Transverse colon (tissue), 4 donors: ENCODE measurements at places on chromosomes 7 and 10. TPM values are rescaled to one million over a fixed set of nuclear protein-coding genes. Genes with fewer than 3 reads are reported as not detected.

DNA sequence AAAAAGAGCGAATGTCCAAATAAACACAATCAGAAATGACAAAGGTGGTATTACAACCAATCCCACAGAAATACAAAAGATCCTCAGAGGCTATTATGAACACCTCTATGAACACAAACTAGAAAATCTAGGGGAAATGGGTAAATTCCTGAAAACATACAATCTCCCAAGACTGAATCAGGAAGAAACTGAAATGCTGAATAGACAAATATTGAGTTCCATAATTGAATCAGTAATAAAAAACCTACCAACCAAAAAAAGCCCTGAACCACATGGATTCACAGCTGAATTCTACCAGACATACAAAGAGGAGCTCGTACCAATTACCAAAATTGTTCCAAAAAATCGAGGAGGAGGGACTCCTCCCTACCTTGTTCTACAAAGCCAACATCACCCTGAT is 56.1 kb upstream of the ZNF800 start:
- H3K27ac ChIP-seq: no peak overlapping the region
- H3K27me3 ChIP-seq: peaks cover 12% of the 10 kb centered on the region
- no peak for DNase-seq
- no peaks in the 10 kb centered on the region for H3K36me3 ChIP-seq
- no peaks in the 10 kb centered on the region for H3K4me1 ChIP-seq

GRCh38 chr10:3396116-3396515 is 223.5 kb upstream of the PITRM1 start:
- H3K4me3 ChIP-seq: no peak overlapping the region
- H3K36me3 ChIP-seq: no peaks in the 10 kb centered on the region
- no peaks in the 10 kb centered on the region for H3K4me1 ChIP-seq
- no peak for DNase-seq

DNA sequence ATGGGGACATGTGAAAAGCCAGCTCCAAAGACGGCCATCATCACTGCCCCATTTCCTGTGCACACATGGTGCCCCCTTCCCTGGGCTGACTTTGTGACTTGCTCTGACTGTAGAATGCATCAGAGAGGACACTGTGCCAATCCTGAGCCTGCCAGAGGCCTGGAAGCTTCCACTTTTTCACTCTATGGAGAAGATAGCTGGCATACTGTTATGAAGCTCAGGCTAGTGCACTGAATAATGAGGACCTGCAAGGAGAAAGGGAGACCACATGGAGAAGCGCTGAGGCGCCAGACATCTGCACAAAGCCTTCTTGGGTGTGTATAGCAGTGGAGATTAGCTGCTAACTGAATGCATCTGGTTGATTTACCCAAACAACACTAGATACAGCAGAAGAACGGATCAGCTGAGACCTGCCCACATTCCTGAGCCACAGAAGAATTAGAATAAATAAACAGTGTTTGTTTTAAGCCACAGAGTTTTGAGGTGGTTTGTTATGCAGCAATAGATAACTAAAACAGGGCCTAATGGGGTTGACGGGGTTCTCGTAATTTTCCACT is 58.9 kb upstream of the C10orf90 start:
- H3K4me1 ChIP-seq: no peaks in the 10 kb centered on the region
- H3K36me3 ChIP-seq: no peaks in the 10 kb centered on the region
- DNase-seq: no peak
- no peaks in the 10 kb centered on the region for H3K27me3 ChIP-seq
- no peak overlapping the region for H3K4me3 ChIP-seq

GRCh38 chr10:59033622-59034021 is 142.8 kb upstream of the PHYHIPL start:
- DNase-seq: no peak
- H3K4me3 ChIP-seq: no peak overlapping the region
- H3K27ac ChIP-seq: no peak overlapping the region
- peaks cover 4% of the 10 kb centered on the region for H3K4me1 ChIP-seq

DNA sequence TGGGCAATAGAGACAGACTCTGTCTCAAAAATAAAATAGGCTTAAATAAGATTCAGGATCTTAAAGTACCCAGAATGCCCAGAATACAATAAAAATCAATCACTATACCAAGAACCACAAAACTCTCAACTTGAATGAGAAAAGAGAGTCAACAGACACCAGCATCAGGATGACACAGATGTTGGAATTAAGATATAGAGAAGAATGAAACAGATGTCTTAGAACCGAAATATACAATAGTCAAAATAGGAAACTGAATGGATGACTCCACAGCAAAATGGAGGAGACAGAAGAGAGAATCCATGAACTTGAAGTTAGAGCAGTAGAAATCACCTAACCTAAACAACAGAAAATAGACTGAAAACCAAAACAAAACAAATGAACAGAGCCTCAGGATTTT is 29.6 kb downstream of the POR start:
- no peaks in the 10 kb centered on the region for H3K27me3 ChIP-seq
- H3K27ac ChIP-seq: no peak overlapping the region
- no peak for DNase-seq
- no peak overlapping the region for H3K4me3 ChIP-seq
- no peaks in the 10 kb centered on the region for H3K4me1 ChIP-seq

DNA sequence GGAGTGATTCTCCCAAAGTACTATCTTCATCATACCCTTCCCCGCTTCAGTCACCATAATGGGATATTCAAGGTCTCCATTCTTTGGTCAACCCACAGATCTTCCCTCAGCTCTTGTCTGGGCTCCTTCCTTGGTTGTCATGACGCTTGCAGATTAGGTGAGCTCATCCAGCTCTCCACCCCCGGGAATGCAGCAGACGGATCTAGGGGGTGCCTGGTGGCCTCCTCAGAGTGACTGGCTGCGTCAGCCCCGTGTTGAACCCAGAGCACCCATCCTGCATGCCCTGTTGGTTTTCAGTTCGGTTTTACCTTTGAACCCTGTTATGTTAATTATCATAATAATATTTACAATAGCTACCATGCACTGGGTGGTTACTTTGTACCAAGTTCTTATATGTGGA is 6.4 kb downstream of the NEURL1 start:
- DNase-seq: no peak
- H3K36me3 ChIP-seq: no peaks in the 10 kb centered on the region
- H3K4me3 ChIP-seq: no peak overlapping the region

- H3K36me3 ChIP-seq: no peaks in the 10 kb centered on the region
- no peak overlapping the region for H3K4me3 ChIP-seq
- no peak for DNase-seq
These were observed 72.5 kb upstream of the ANKRD1 start for GRCh38 chr10:90993340-90993739.

GRCh38 chr7:104838537-104839299 is 175.3 kb upstream of the KMT2E start:
- no peak overlapping the region for H3K27ac ChIP-seq
- no peaks in the 10 kb centered on the region for H3K4me1 ChIP-seq
- DNase-seq: no peak
- H3K4me3 ChIP-seq: no peak overlapping the region
- no peaks in the 10 kb centered on the region for H3K27me3 ChIP-seq

DNA sequence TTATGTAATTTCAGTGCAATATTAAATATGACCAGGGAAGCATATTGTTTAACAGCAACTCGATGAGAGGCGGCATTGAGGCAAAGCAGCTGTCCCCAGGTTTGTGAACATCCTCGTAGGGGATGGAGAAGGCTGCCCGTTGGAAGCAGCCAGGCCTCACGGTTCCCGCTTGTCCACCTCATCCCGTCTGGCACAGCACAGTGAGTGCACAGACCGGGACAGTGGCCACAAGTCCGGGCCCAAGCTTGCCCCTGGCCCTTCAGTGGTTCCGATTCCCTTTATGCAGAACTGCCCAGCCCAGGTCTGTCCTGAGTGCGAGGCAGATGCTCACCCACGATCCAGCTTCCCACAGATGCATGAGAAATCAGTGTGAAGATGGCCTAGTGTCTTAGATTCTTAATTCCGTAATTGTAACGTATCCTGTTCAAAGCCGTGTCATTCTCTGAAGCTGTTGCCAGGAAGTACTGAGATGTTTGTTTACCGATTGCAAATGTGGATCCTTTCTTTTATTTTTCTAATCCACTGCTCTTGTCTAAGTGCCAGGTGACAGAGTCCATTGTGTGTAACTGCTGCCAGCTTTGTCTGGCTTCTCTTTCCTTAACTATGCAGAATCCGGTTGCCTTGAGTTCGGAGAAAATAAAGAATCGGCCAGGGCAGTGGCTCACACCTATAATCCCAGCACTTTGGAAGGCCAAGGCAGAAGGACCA is 35.5 kb downstream of the PFKP start:
- peaks cover 3% of the 10 kb centered on the region for H3K4me1 ChIP-seq
- H3K27me3 ChIP-seq: no peaks in the 10 kb centered on the region
- H3K27ac ChIP-seq: peak overlapping the region; percentile 64
- H3K36me3 ChIP-seq: no peaks in the 10 kb centered on the region
- peak; percentile 28 for DNase-seq

DNA sequence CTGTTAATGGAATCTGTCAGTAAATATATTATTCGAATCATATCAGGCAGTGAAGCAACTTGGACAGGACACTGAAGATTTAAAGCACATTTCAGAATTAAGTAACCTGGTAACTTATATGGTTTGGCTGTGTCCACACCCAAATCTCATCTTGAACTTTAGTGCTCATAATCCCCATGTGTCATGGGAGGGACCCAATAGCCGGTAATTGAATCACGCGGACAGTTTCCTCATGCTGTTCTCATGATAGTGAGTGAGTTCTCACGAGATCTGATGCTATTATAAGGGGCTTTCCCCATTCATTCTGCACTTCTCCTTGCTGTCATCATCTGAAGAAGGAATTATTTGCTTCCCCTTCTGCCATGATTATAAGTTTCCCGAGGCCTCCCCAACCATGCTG is 83.2 kb upstream of the COL1A2 start:
- H3K36me3 ChIP-seq: no peaks in the 10 kb centered on the region
- H3K4me3 ChIP-seq: no peak overlapping the region
- no peak overlapping the region for H3K27ac ChIP-seq
- no peaks in the 10 kb centered on the region for H3K4me1 ChIP-seq
- H3K27me3 ChIP-seq: no peaks in the 10 kb centered on the region

DNA sequence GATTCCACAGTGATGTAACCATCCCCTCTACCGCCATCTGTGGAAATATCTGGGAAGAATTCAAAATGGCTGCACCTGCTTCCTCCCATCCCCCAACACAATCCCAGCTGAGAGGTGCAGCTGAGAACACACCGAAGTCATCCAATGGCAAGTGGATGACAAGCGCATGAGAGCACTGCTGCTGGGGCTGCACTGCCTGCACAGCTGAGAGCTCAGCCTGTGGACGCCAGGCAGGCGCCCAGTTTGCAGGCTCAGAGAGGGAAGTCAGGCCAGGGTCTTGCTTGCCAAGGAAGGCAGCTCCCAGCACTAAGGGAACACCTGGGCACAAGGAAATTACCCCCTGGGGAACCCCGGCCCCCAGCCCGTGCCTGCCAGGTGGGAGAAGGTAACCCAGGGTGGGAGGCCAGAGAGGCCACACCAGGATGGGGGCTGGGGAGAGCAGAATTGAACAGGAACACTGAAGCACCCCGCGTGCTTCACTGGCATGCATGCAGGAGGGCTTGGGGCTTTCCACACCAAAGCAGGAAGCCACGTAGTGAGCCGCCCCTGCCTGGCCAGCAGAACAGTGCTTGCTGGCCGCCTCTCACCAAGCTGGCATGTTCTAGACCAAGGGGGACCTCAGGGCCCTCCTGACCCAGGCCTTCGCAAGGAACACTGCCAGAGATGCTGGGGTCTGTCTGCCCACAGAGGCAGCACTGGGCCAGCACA is 46.2 kb downstream of the FAM53B start:
- peaks cover 21% of the 10 kb centered on the region for H3K4me1 ChIP-seq
- H3K4me3 ChIP-seq: no peak overlapping the region
- no peak for DNase-seq
- peak overlapping the region; percentile 14 for H3K27ac ChIP-seq
- H3K36me3 ChIP-seq: no peaks in the 10 kb centered on the region

DNA sequence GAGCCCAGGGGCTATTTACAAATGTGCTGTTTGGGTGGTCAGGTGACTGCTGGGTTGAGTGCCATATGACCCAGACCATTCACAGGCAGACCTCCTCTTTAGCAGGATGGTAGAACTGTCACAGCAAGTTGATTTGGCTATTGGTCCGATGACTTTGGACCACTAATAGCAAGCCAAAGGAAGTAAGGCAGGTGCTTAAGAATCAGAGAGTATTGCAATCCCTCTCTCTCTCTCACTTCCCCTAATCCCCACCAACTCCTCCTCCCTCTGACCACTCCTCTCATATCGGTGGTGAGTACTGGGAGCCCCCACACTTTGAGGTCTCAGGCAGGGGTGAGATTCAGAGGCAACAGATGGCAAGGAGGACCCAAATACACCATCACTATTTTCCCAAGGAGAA is 165.3 kb downstream of the TRIL start:
- no peaks in the 10 kb centered on the region for H3K27me3 ChIP-seq
- no peak overlapping the region for H3K4me3 ChIP-seq
- H3K36me3 ChIP-seq: no peaks in the 10 kb centered on the region
- no peak overlapping the region for H3K27ac ChIP-seq
- no peak for DNase-seq
- H3K4me1 ChIP-seq: no peaks in the 10 kb centered on the region

GRCh38 chr7:33107136-33108066 is 1.8 kb downstream of the RP9 start:
- no peak overlapping the region for H3K4me3 ChIP-seq
- peaks cover 47% of the 10 kb centered on the region for H3K4me1 ChIP-seq
- H3K27me3 ChIP-seq: no peaks in the 10 kb centered on the region
- peak; percentile 32 for DNase-seq
- H3K27ac ChIP-seq: no peak overlapping the region

- H3K4me1 ChIP-seq: no peaks in the 10 kb centered on the region
- H3K4me3 ChIP-seq: no peak overlapping the region
- H3K27me3 ChIP-seq: no peaks in the 10 kb centered on the region
- H3K27ac ChIP-seq: no peak overlapping the region
- no peaks in the 10 kb centered on the region for H3K36me3 ChIP-seq
These were observed 445.3 kb downstream of the HTR7 start for GRCh38 chr10:90412582-90412981.

DNA sequence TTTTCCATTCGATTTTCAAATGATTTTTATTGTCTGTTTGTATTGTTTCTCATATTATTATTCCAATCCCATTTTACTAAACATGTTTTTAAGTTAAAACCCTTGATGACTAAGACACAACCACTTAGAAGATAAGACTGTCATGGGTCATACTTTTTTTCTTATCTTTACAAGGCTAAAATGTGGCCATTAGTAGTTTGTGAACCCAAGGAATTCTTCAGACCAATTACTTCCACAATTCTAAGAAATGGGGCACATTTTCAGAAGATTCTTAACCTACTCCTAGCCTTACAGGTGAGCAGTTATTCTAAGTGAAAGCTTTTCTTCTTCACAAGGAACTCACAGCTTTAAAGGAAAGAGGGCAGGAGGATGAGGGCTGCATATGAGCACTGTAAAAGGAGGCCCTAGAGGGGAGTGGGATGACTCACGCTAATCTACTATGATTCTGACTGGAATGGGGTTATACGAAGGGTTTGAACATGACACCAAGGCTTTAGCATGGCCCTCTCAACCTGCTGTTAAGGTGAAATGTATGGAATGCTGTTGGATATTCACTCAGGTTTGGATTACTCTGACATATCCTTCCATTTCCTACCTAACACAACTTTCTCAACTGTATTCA is 81.0 kb downstream of the SORCS1 start:
- H3K27ac ChIP-seq: no peak overlapping the region
- no peaks in the 10 kb centered on the region for H3K36me3 ChIP-seq
- H3K4me1 ChIP-seq: no peaks in the 10 kb centered on the region
- H3K27me3 ChIP-seq: no peaks in the 10 kb centered on the region
- DNase-seq: no peak

Gene COX15
- total RNA-seq: 24.7 TPM

Gene ZMIZ2
- 92.7 TPM for total RNA-seq

Gene CDNF
- 2.2 TPM for total RNA-seq

Gene TBXAS1
- 13.3 TPM for total RNA-seq

Gene SFXN4
- total RNA-seq: 61.3 TPM

Gene PAOX
- total RNA-seq: 14.7 TPM

Gene POLL
- 31.8 TPM for total RNA-seq

Gene ITPRID1
- 5.9 TPM for total RNA-seq

Gene NEUROG3
- total RNA-seq: 0.64 TPM

Gene EPDR1
- total RNA-seq: 33.5 TPM
